Left kidney (tissue), 8 donors: ENCODE measurements at places on chromosomes 16 and 17. TPM values are rescaled to one million over a fixed set of nuclear protein-coding genes. Genes with fewer than 3 reads are reported as not detected.

Gene SLC22A31
- polyA plus RNA-seq, result 0.48 TPM

Gene HOXB3
- polyA plus RNA-seq, result 224 TPM

Gene NXPH3
- 0.76 TPM for polyA plus RNA-seq

Gene WNT9B
- polyA plus RNA-seq, result 8.5 TPM

Gene HNF1B
- 114 TPM for polyA plus RNA-seq

Gene KRT15
- 1.8 TPM for polyA plus RNA-seq
